ENCODE measurements at places on chromosomes 5 and 9. TPM values are rescaled to one million over a fixed set of nuclear protein-coding genes. Genes with fewer than 3 reads are reported as not detected.

The SH3TC2 gene
- 0.99 TPM for polyA plus RNA-seq

The RAB3C gene
- polyA plus RNA-seq, result 3.9 TPM

The SPATA31A3 gene
- not detected for polyA plus RNA-seq

The ITK gene
- 1.6 TPM for polyA plus RNA-seq

The TPPP gene
- polyA plus RNA-seq, result 17.5 TPM

Measured in urinary bladder (tissue), 4 donors.